WTC11 (cell line): ENCODE measurements at places on chromosomes 2 and 18. TPM values are rescaled to one million over a fixed set of nuclear protein-coding genes. Genes with fewer than 3 reads are reported as not detected.

GRCh38 chr2:226611944-226612318 lies 187.7 kb downstream of the IRS1 start:
- DNase-seq: no peak
- 0 out of 2 replicates have a peak, but pooled peaks cover 3% of the 10 kb centered on the region for H3K4me1 ChIP-seq
- no peak overlapping the region for H3K27ac ChIP-seq
- H3K27me3 ChIP-seq: no peaks in the 10 kb centered on the region; the same call in 1 of the 2 replicates
- H3K4me3 ChIP-seq: no peak overlapping the region
- no peaks in the 10 kb centered on the region for H3K36me3 ChIP-seq

DNA sequence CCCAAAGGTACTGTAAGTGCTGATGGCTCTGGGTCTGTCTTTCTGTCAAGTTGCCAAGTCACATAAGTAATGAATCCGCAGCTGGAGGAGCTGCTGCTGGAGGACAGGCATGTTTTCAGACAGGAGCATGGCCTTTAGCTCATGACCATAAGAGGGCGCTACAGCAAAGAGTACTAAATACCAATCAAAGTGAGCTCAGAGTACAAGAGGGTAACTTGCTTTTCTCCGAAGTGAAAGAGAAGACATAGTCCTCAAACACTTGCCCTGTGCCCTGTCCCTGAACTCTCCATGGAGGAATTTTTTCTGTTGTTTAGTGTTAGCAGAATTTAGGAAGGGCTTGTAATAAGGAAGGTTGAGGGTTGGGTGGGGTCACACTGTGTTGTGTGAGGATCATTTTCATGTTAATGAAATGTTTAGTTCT lies 58.0 kb upstream of the EML6 start:
- H3K4me1 ChIP-seq: peaks cover 9% of the 10 kb centered on the region
- H3K4me3 ChIP-seq: no peak overlapping the region
- DNase-seq: peak; percentile 65
- H3K27ac ChIP-seq: peak overlapping the region; percentile 76
- peaks cover 88% of the 10 kb centered on the region for H3K36me3 ChIP-seq

Gene SMIM21
- not detected in 3 replicates for total RNA-seq

DNA sequence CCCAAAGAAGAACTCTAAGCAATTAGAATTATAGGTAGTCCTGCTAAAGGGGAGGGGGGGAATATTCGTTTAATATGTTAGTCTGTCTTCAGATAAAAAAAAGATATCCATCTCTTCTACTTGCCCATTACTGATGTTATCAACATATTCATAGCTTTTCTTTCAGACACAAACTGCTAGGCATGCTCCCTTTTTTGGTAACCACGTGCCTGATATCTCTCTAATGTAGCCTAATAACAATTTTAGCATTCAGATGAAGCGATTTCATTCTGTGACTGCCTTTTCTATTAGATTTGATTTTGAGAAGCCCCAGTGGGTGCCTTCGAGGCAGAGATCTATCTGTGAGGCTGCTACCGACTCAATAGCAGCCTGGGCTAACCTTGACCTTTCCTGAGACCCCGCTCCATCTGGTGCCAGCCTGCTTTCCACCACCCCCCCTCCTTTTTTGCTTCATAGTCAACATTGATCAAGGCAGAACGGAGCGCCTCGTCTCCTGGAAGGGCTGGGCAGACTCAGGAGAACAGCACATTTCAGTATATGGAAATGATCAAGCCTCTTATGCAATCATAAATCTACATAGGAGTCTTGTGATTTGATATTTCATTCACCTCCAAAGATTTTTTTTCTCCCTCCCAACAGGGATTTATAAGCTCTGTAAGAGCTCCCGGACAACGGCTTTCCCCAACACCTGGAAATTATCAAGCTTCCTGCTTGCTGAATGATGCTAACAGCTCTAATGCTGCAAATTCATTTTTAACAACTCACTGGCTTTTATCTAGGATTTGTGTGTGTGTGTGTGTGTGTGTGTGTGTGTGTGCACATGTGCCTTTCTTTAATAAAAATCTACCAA lies 14.7 kb upstream of the BCL11A start:
- DNase-seq: peak; percentile 26
- peaks cover 9% of the 10 kb centered on the region for H3K27me3 ChIP-seq
- no peaks in the 10 kb centered on the region for H3K36me3 ChIP-seq

- no peaks in the 10 kb centered on the region for H3K27me3 ChIP-seq
- no peak for DNase-seq
- no peaks in the 10 kb centered on the region for H3K36me3 ChIP-seq
- H3K4me1 ChIP-seq: no peaks in the 10 kb centered on the region
- H3K4me3 ChIP-seq: no peak overlapping the region
These were observed 278.3 kb downstream of the TNS1 start for GRCh38 chr2:217724471-217724870.

DNA sequence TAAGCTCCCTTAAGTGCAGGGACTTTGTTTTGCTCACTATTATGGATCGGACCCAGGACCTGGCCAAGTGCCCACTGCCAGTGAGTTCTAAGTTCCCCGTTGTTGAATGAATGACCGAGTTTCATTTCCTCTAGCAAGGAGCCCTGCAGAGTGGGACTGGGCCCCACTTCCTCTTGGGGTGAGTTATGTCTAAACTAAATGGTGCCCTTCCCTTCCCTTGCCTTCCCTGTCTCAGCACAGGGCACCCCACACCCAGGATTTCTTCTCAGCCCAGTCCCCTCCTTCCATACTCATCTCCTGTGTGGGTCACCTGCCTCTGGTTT lies 195.3 kb upstream of the HS6ST1 start:
- H3K27ac ChIP-seq: no peak overlapping the region
- no peak overlapping the region for H3K4me3 ChIP-seq
- no peak for DNase-seq
- H3K27me3 ChIP-seq: no peaks in the 10 kb centered on the region

DNA sequence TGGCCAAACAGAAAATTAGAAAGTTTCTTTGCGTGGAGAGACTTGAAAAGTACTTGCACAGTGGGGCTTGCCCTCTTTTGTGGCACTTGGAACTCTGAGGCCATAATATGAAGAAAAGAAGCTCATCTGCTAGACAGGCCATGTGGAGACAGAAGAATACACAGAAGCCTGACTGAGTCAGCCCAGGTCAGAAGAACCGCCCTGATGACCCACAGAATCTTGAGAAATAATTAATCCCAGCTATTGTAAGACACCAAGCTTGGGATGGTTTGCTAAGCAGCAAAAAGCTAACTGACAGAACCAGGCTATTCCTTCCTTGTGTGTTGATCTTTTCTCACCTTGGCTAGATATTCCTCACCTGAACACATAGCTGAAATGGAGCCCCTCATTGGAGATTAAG lies 33.7 kb downstream of the G6PC2 start:
- no peak for DNase-seq
- H3K4me1 ChIP-seq: peaks cover 9% of the 10 kb centered on the region
- no peak overlapping the region for H3K27ac ChIP-seq
- no peaks in the 10 kb centered on the region for H3K36me3 ChIP-seq
- H3K4me3 ChIP-seq: no peak overlapping the region

DNA sequence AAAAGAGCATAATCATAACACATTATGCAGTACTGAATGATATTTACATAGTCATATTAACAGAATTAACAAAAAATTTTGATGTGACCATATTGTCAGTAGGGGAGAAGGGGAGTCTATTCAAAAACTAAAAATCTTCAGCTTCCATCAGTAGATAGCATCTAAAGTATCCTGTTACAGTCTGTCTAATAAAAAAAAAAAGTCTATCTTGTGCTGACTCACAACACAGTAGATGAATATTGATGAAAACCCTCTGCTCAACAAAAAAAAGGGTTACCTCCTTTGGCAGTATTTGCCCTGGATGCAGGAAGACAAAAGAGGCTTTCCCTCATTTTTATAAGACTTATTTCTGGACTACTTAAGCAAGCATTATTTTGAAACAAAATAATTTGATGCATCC lies 27.3 kb downstream of the GRB14 start:
- peaks cover 11% of the 10 kb centered on the region for H3K36me3 ChIP-seq
- H3K4me1 ChIP-seq: peaks cover 24% of the 10 kb centered on the region
- no peaks in the 10 kb centered on the region for H3K27me3 ChIP-seq

DNA sequence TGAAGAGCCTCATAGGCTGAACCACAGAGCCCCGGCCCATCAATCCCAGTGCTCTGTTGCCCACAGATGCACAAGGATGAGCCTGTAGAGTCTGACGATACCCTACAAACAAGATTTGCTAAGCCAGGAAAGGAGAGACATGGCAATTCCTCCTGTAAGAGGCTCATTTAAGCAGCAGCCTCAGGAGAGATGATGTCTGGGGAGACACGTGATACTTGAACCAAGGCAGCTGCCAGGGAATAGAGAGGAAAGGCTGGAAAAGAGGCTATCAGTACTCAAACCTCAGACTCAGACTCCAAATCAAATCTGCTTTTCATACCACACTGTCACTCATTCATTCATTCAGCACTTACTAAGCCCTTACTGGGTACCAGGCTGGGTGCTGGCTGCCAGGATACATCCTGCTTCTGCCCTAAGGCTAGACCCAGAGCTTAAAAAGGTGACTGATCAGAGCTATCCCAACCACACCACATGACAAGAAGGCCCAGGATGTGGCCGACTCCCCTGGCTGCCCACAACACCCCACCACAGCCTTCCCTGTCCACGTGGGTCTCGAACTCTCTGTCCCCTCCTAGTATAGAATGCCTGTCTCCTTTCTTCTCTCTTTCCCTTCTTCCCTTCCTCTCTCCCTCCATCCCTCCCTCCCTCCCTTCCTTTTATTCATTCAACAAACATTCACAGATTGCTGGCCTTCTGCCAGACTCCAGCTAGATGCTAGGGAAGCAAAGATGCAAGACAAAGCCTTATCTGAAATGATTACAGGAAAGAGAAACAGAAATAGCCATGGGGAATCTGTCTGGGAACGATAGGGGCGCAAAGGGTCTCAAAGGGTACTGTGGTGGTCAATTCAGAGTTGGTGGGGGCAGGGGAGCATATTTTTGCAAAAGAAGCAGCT lies 23.4 kb upstream of the KCNK3 start:
- H3K4me3 ChIP-seq: no peak overlapping the region
- peaks cover 2% of the 10 kb centered on the region for H3K36me3 ChIP-seq
- DNase-seq: no peak
- H3K4me1 ChIP-seq: 0 out of 2 replicates have a peak, but pooled peaks cover 4% of the 10 kb centered on the region

Gene PSME4
- 70.8 to 91.9 TPM (median 76.4 TPM) in 3 replicates for total RNA-seq

Gene PER2
- total RNA-seq: 4.1 to 6.6 TPM (median 5.5 TPM) in 3 replicates

Gene TCF23
- total RNA-seq: 0.05 to 0.14 TPM (median 0.13 TPM) in 3 replicates

GRCh38 chr18:71471963-71472725 lies 1072.0 kb downstream of the CBLN2 start:
- DNase-seq: no peak
- H3K4me1 ChIP-seq: no peaks in the 10 kb centered on the region
- H3K27me3 ChIP-seq: peaks cover 5% of the 10 kb centered on the region; the same call in 1 of the 2 replicates
- no peak overlapping the region for H3K4me3 ChIP-seq
